NCI-H460 (cell line): ENCODE measurements at places on chromosomes 13 and 19.

DNA sequence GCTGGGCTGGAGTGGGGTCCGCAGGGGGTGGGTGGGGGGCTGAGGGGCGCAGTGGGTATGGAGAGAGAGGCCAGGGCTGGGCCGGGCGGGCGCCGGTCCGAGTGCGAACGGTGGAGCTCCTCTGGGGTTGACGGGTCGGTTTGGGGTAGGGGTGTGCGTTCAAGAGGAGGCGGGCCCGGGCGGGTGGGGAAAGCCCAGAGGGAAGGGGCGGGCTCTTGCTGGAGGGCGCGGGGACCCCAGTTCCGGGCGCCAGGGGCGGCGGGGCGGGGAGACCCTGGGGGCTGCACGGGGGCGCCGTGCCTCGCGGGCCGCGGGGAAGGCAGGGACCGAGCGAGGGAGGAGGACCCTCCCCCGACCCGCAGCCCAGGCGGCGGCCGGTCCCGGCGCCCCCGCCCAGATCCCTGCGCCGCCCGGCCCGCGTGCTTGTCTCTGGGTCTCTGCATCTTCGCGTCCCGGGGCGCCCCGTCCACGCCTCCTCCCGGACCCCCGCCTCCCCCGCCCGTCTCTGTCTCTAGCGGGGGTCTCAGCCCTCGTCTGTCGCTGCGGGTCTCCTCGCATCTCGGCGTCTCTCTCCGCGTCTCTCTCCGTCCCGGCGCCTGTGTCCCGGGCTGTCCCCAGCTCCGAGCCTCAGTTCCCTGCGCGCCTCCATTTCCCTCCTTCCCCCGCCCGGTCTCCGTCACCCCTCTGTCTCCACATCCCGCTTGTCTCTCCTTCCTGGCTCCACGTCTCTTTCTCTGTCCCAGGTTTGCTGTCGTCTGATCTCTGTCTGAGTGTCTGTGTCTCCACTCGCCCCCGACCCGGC is 8.3 kb upstream of the SHISA7 start:
- no peak for DNase-seq

DNA sequence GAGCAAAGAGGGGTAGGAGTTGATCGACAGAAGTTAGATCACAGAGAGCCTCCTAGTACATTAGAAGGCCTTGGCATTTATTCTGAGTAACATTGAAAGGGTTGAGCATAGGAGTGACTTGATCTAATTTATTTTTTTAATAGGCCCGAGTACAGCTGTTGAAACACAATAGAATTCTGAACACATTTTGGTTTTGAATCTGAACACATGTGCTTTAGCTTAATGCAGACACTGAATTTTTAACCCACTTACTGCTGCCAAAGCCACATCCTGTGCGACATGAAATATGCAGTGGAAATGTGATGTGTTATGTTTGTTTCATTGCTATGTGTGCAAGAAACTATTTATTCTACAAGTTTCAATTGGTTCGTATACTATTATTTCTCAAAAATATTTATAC is 1505.9 kb downstream of the PCDH9 start:
- DNase-seq = no peak

DNA sequence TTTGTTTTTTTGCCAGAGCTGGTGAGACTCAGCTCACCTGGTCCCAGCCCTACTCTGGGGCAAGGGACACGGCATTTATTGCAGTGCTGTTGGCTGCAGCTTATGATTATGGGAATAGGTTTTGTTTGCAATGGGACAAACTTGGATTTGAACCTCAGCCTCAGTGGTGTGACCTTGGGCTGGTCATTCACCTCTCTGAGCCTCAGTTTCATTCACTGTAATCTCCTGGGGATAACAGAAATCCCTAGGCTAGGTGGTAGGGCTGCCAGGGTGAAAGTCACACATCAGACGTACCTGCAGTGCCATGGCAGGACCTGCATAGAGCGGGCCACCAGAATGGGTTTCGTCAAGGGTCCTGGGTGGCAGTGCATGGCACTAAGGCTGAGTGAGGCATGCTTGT is 73.7 kb upstream of the MEDAG start:
- DNase-seq = no peak

DNA sequence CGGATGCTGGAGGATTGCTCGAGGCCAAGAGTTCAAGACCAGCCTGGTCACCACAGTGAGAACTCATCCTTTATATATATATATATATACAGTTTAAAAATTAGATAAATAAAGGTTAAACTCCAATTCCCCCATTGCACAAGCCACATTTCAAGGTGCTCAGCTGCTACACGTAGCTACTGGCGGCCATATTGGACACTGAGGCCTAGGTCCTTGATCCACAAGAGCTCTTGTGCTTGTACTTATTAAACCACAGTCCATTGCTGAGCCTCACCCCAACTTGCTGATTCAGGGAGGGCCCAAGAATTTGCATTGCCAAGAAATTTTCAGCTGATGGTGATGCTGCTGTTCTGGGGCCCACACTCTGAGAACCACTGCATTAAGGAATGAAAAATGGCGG is 9.6 kb downstream of the TTC9B start:
- DNase-seq = no peak

GRCh38 chr13:47418206-47418920 is 521.5 kb upstream of the HTR2A start:
- no peak for DNase-seq

- DNase-seq = no peak
These were observed 65.4 kb upstream of the ATXN8OS start for GRCh38 chr13:70042193-70042592.

DNA sequence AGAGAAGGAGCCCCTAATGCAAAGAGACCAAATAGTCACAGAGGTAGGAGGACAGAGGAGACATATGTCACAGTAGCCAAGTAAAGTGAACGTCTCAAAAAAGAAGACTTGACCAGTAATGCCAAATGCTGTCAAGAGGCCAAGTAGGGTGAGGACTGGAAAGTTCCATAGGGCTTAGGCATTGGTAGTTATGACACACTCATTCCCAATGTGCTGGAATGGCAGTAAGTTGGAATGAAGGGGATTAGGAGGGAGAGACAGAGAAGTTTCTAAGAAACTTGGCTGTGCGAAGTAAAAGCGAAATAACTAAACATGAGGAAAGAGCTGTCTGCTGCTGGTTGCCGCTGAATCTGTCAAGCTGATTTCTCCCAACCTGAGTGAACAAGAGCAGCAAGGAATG is 14.9 kb upstream of the FRY start:
- DNase-seq = no peak

DNA sequence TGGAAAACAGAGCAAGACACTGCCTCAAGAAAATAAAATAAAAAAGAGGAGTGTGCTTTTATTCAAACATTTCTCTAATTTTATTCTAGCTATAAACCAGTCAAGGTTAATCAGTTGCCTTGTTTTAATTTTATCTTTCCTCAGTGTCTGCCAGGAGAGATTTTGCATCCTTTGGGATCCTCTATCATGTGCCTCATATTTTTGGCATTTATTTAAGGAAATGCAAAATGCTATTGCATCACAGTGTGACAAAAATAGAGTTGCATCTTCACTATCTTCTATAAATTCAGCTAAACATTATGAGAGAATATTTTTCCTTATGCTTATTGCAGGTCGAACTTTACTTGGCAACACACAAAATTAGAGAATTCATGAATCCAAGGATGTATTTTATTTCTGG is 639.0 kb upstream of the KLF12 start:
- no peak for DNase-seq

GRCh38 chr19:21566073-21566472 is 60.7 kb downstream of the ZNF429 start:
- DNase-seq = no peak

- DNase-seq = no peak
These were observed 324.0 kb downstream of the KCNRG start for GRCh38 chr13:50339271-50339670.

- DNase-seq = no peak
These were observed 5.3 kb upstream of the GSK3A start for GRCh38 chr19:42247640-42248199.

DNA sequence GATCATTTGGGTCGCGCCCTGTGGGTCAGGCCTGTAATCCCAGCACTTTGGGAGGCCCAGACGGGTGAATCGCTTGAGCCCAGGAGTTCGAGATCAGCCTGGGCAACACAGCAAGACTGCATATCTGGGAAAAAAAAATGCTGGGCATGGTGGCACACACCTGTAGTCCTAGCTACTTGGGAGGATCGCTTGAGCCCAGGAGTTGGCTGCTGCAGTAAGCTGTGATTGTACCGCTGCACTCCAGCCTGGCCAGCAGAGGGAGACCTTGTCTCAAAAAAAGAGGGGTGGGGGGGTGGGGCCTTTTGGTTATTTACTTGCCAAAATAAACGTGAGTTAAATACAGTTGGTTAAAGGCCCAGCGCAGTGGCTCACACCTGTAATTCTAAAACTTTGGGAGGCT is 9.8 kb upstream of the ZNF544 start:
- no peak for DNase-seq

GRCh38 chr19:2283835-2284507 is 2.0 kb upstream of the PEAK3 start:
- DNase-seq = no peak
